ENCODE measurements at places on chromosomes 16 and 17. TPM values are rescaled to one million over a fixed set of nuclear protein-coding genes. Genes with fewer than 3 reads are reported as not detected.
A peak's percentile ranks its signal among the peaks of the same experiment; 100 is the strongest.

Gene RNF222
- 0.18 TPM for polyA plus RNA-seq

Gene TMC8
- 139 TPM for polyA plus RNA-seq

Gene TMC5
- not detected for polyA plus RNA-seq

- peak overlapping the region; percentile 17 for H3K4me3 ChIP-seq
- peaks cover 71% of the 10 kb centered on the region for H3K4me1 ChIP-seq
- no peak for DNase-seq
- peaks cover 3% of the 10 kb centered on the region for H3K36me3 ChIP-seq
Observed at GRCh38 chr17:39794249-39794970, 56.7 kb downstream of the GRB7 start.

DNA sequence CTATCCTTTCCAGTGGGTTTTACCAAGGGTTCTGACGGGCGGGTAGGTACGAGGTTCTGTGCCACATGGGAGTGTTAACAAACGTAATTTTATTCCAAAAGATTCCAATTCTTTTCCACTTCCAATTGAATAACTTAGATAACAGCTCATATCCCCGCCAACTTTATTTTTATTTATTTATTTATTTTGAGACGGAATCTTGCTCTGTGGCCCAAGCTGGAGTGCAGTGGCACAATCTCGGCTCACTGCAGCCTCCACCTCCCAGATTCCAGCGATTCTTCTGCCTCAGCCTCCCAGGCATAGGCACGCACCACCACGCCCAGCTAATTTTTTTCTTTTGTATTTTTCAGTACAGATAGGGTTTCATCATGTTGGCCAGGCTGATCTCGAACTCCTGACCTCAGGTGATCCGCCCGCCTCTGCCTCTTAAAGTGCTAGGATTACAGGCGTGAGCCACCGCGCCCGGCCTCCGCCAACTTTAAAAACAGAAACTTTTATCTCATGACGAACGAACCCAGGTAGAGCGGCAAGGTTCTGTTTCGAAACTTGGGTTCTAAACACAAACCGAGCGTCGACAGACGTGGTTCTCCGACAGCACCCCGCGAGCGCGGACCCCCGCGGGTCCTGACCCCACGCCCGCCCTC is 613 bp downstream of the ECI1 start:
- peak overlapping the region; percentile 65 for H3K4me3 ChIP-seq
- H3K4me1 ChIP-seq, result peaks cover 8% of the 10 kb centered on the region
- H3K36me3 ChIP-seq, result peaks cover 10% of the 10 kb centered on the region
- peak overlapping the region; percentile 76 for H3K27ac ChIP-seq

DNA sequence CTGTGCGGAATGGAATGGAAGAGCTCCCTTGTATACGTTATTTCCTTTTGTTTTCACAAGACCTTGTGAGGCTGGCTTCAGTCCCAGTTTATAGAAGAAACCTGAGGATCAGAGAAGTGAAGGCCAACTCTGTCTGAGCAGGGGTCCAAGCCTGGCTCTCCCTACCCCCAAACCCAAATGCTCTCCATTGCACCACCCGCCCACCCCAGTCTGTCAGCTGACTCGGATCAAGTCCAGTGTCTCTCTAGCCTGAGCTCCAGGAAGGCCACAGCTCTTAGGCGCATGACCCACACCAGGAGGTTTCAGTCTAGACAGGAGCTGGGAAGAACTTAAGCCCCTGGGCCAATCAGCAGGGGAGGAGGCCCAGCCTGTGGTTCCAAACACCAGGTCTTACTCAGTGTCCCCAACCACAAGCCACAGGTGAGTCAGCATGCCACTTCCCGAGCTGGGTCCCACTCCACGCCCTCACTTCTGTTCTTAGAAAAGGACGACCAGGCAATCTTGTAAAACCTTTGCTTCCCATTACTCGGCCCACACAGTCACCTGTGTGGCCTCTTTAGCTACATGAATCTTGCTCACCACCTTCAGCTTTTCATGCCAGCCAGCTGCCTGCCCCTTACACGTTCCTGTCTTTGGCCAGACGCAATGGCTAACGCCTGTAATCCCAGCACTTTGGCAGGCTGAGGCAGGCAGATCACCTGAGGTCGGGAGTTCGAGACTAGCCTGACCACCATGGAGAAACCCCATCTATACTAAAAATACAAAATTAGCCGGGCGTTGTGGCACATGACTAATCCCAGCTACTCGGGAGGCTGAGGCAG is 27.8 kb downstream of the TK2 start:
- no peaks in the 10 kb centered on the region for H3K27me3 ChIP-seq
- no peaks in the 10 kb centered on the region for H3K36me3 ChIP-seq
- H3K4me3 ChIP-seq, result peak overlapping the region; percentile 41
- peak; percentile 94 for DNase-seq

DNA sequence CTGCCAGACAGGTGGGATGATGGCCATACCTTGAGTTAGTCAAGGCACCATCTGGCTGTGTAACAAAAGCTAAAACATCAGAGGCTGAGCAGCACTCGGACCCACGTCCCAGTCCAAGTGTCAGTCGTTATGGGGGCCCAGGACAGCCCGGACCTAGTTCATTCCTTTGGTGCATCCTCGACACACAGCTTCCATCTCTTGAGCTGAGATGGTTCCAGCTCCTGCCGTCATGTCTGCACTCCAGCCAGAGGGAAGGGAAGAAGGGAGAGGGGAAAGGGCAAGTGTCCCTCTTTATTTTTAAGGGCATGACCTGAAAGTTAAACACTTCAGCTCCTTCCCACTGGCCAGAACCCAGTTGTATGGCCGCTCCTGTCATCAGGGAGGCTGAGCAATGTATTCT is 218.0 kb downstream of the SEC14L1 start:
- DNase-seq, result no peak
- peaks cover 19% of the 10 kb centered on the region for H3K4me1 ChIP-seq
- H3K27ac ChIP-seq, result no peak overlapping the region
- no peaks in the 10 kb centered on the region for H3K36me3 ChIP-seq

GRCh38 chr16:11091021-11091785 is 146.8 kb downstream of the CLEC16A start:
- H3K27ac ChIP-seq, result no peak overlapping the region
- H3K36me3 ChIP-seq, result no peaks in the 10 kb centered on the region
- peaks cover 50% of the 10 kb centered on the region for H3K4me1 ChIP-seq
- H3K27me3 ChIP-seq, result no peaks in the 10 kb centered on the region

DNA sequence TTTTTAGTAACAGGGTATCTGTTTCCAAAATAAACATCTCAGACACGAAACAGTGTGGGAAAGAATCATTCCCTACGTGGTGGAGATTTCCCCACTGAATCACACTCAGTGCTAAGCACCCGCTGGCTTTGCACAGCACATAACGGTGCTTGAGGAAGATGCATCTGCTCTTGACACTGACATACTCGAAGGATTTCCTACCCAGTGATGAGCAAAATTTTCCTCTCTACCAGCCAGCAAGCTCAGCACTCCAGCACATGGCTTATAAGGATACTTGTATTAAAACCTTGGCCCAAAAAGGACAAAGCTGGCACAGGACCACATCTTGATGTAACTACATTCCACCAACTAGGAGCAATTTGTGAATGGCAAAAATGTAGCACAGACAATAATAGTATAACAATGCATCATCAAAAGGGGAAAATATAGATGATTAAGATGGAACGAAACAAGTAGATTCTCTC is 59.0 kb downstream of the ANKFY1 start:
- no peaks in the 10 kb centered on the region for H3K4me1 ChIP-seq
- DNase-seq, result no peak
- no peak overlapping the region for H3K27ac ChIP-seq
- H3K27me3 ChIP-seq, result no peaks in the 10 kb centered on the region
- peaks cover 36% of the 10 kb centered on the region for H3K36me3 ChIP-seq

Gene CETP
- polyA plus RNA-seq, result not detected

- H3K4me3 ChIP-seq, result no peak overlapping the region
- DNase-seq, result no peak
- no peaks in the 10 kb centered on the region for H3K36me3 ChIP-seq
- no peak overlapping the region for H3K27ac ChIP-seq
Observed at GRCh38 chr16:89049484-89050118, 44.1 kb upstream of the ACSF3 start.
